ENCODE measurements at places on chromosomes 7 and 10.

DNA sequence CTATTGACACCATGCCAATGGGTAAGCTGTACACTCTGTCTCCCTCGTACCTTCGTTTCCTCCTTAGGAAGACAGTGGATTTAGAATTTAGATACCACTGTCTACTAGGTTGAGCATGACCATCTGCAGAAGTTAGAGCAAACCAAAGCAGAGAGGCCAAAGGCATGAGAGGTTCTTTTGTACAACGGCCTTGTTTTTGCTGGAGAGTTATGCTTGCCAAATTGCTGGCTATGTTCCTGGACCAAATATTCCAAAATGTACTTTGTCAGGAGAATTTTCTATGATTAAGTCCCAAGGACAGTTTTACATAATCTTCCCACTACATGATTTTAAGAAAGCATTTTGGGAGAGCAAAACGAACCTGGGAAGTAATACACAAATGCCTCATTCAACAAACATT, 47.9 kb upstream of the PLCE1 start:
- H3K27me3 ChIP-seq = no peaks in the 10 kb centered on the region
- no peaks in the 10 kb centered on the region for H3K36me3 ChIP-seq
- H3K4me3 ChIP-seq = no peak overlapping the region
- DNase-seq = no peak
- H3K27ac ChIP-seq = no peak overlapping the region

- H3K27ac ChIP-seq = no peak overlapping the region
- H3K27me3 ChIP-seq = no peaks in the 10 kb centered on the region
Measured at GRCh38 chr10:84511709-84512285, 183.4 kb downstream of the CCSER2 start.

DNA sequence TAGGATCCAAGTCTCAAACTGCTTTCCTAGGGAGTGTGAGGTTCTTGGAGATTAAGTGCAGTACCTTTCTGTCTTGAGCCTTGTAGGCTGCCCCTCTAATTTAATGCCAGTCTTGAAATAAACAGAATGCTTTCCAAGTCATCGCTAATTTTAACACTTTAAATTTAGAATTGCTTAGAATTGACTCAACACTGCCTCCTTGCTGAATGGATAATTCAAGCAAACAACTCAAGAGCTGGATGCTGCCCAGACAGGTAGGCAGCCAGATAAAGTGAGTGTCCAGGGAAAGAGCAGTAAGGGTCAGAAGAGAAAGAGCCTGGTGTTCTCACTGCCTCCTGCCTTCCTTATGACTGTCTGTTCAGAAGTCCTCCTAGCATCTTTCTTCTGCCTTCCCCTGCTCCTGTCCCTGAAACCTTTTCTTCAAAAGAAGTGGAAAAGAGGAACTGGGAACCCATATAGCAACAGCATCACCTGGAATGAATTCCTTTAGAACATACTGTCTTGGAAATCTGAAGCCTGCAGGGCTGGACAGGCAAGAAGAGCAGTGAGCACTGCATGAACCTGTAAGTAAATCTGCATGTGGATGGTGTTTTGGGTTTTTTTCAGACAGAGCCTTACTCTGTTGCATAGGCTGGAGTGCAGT, 3.1 kb upstream of the GOT1 start:
- no peaks in the 10 kb centered on the region for H3K27me3 ChIP-seq
- H3K4me3 ChIP-seq = no peak overlapping the region
- peak overlapping the region; percentile 8 for H3K27ac ChIP-seq
- H3K4me1 ChIP-seq = peaks cover 30% of the 10 kb centered on the region
- H3K36me3 ChIP-seq = peaks cover 5% of the 10 kb centered on the region

DNA sequence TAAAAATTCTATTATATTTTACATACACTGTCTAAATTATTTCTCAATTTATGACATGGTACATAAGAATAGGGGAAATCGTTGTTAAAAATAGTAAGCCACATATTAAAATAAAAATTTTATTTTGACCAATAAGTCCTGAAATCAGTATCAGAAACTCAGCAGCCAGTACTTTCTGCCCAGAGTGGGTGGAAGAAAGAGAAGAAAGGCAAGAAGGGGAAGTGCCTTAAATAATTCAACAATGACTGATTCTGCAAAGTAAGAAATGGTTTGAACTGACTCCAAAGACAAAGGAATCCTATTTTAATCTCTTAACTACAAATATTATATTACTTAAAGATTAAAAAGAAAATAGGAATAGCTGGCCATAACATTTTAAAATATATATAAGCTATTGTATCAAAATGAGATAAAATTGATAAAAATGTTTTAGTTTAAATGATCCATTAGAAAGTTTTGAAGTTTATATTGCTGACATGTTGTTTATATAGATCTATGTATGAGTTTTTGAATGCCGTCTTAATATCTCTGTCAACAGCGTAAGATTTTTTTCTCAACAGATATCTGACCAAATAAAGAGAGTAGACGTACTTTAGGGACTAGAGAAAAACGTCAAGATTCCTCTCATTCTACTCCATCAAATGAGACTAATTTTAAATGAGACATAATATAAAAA, 30.2 kb upstream of the NRCAM start:
- no peaks in the 10 kb centered on the region for H3K27me3 ChIP-seq
- no peak for DNase-seq
- H3K36me3 ChIP-seq = peaks cover 8% of the 10 kb centered on the region
- H3K4me1 ChIP-seq = no peaks in the 10 kb centered on the region
- H3K4me3 ChIP-seq = no peak overlapping the region

GRCh38 chr7:115059321-115059720, 137.4 kb downstream of the MDFIC start:
- H3K27me3 ChIP-seq = peaks cover 1% of the 10 kb centered on the region
- DNase-seq = no peak
- no peaks in the 10 kb centered on the region for H3K36me3 ChIP-seq
- peaks cover 2% of the 10 kb centered on the region for H3K4me1 ChIP-seq
- no peak overlapping the region for H3K27ac ChIP-seq
- no peak overlapping the region for H3K4me3 ChIP-seq

DNA sequence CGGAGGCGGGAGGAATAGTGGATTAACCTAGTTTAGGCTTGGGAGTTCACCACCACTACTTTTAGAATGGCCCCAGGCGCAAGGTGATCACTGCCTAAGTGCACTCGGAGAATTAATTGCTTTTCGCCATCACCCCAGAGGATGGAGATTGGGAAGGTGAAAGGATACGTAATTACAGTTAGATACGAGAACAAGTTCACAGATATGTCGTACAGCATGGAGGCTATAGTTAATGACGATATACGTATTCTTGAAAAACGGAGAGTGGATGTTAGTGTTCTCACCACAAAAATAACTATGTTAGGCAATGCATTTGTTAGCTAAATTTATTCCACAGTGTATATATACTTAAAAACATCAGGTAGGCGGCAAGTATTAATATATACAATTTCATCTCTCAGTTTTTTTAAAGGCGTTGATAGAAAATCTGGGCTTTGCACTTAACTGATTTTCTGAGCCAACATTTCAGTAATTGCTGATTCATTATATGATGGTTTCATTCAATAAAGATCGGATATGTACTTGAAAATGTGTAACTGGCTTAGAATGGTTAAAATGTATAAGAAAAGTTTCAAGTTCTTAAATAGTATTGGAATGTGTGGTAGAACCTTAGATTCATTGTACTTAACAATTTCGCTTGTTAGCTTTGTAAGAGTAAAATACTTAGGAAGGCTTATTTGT, 683 bp downstream of the CDC123 start:
- no peak for DNase-seq
- peaks cover 49% of the 10 kb centered on the region for H3K36me3 ChIP-seq
- H3K4me1 ChIP-seq = peaks cover 41% of the 10 kb centered on the region
- no peaks in the 10 kb centered on the region for H3K27me3 ChIP-seq
- H3K27ac ChIP-seq = peak overlapping the region; percentile 99
- peak overlapping the region; percentile 98 for H3K4me3 ChIP-seq

GRCh38 chr10:19946791-19947190, 130.6 kb downstream of the PLXDC2 start:
- no peak for DNase-seq
- H3K4me1 ChIP-seq = no peaks in the 10 kb centered on the region
- no peaks in the 10 kb centered on the region for H3K27me3 ChIP-seq
- H3K27ac ChIP-seq = no peak overlapping the region

DNA sequence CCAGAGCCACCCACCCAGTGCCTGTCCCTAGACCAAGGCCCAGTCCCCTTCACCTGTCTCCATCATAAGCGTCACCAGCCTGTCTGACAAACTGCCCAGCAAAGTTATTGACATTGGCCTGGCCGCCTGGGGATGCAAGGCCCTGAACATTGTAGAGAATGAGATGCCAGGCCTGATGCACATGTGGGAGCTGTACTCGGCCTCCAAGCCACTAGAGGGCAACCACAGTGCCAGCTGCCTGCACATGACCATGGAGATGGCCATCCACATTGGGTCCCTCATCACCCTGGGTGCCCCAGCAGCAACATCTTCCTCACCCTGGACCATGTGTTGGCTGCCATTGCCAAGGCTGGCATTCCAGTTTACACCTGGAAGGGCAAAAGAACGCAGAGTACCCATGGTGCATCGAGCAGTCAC, 63.7 kb upstream of the ANTXRL start:
- peaks cover 16% of the 10 kb centered on the region for H3K36me3 ChIP-seq
- H3K4me3 ChIP-seq = no peak overlapping the region
- no peak overlapping the region for H3K27ac ChIP-seq
- peaks cover 9% of the 10 kb centered on the region for H3K4me1 ChIP-seq

- no peaks in the 10 kb centered on the region for H3K36me3 ChIP-seq
- no peak overlapping the region for H3K4me3 ChIP-seq
- no peak overlapping the region for H3K27ac ChIP-seq
- DNase-seq = peak; percentile 58
Measured at GRCh38 chr7:33423646-33424020, 294.3 kb downstream of the BBS9 start.

DNA sequence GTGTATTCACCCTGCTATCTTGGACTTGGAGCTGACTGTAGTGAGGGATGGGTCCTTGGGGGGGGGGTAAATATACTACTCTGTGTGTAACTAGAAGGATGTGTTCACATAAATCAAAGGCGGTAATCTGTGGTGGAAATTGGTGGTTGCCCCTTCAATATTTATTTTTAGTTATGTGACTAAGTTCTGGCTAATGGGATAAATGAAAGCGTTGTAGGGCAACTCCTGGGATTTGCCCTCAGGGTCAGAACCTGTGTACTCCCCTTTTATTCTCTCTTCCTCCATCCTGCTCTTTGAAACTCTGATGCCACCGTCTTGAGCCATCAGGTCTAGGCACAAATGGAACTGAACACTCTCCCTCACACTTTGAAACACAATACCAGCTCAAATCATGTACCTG, 24.3 kb upstream of the ST7 start:
- no peak for DNase-seq
- H3K4me3 ChIP-seq = no peak overlapping the region
- H3K4me1 ChIP-seq = peaks cover 4% of the 10 kb centered on the region
- no peak overlapping the region for H3K27ac ChIP-seq
- no peaks in the 10 kb centered on the region for H3K36me3 ChIP-seq

GRCh38 chr7:85710960-85711359, 524.1 kb upstream of the SEMA3D start:
- no peak overlapping the region for H3K4me3 ChIP-seq
- H3K27ac ChIP-seq = no peak overlapping the region
- H3K4me1 ChIP-seq = no peaks in the 10 kb centered on the region
- H3K27me3 ChIP-seq = no peaks in the 10 kb centered on the region
- no peak for DNase-seq

- no peaks in the 10 kb centered on the region for H3K27me3 ChIP-seq
- no peaks in the 10 kb centered on the region for H3K36me3 ChIP-seq
- H3K4me1 ChIP-seq = no peaks in the 10 kb centered on the region
- H3K4me3 ChIP-seq = no peak overlapping the region
Measured at GRCh38 chr10:37865957-37866803, 8.8 kb upstream of the ZNF248 start.

DNA sequence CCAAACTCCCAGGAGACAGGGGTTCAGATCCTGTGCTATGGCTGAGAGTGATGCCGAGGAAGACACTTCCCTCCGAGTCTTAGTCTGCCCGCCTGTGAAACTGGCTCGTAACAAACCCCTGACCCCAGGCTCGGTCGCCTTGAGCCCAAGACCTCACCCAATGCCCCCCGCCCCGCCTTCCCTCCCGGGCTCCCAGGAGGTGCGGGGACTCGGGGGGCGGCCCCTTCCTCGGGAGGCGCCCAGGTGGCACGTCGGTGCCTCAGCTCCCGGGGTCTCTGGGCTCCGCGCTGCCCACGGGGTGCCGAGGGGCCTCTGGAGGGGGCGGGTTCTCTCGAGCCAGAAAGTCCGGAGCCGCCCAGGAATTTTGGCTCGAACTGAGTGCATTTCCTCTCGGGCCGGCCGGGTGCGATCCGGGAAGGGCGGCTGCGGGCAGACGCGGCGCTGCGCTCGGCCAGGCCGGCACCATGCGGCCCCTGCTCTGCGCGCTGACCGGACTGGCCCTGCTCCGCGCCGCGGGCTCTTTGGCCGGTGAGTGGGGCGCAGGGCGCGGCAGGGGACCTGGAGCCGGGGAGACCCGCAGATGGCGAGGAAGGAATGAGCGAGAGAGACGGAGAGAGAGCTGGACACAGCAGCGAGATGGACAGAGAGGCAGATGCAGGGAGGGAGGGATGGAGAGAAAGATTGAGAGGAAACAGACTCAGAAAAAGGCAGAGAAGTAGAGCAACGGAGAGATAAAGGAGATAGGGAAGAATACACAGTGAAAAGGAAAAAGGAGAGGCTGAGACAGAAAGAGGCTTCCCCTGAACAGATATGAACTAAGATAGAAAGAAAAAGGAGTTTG, at the start of gene PLAC9:
PLAC9 (plus strand) TSS at position 432 of the 841 bp plus-strand sequence; CDS start at position 465, 33 bp downstream.
- no peak within 1 kb of the TSS for H3K4me3 ChIP-seq
- peaks cover 3% of the 10 kb centered on the region for H3K4me1 ChIP-seq
- no peak for DNase-seq
- H3K27me3 ChIP-seq = peaks cover 35% of the 10 kb centered on the region
- no peaks in the 10 kb centered on the region for H3K36me3 ChIP-seq
- H3K27ac ChIP-seq = no peak within 1 kb of the TSS

- no peaks in the 10 kb centered on the region for H3K36me3 ChIP-seq
- H3K4me1 ChIP-seq = peaks cover 17% of the 10 kb centered on the region
- no peak for DNase-seq
- H3K27ac ChIP-seq = no peak overlapping the region
- no peak overlapping the region for H3K4me3 ChIP-seq
Measured at GRCh38 chr10:86538547-86538946, 17.0 kb upstream of the WAPL start.

- peak; percentile 80 for DNase-seq
- peaks cover 39% of the 10 kb centered on the region for H3K36me3 ChIP-seq
- H3K27ac ChIP-seq = peak overlapping the region; percentile 81
- no peaks in the 10 kb centered on the region for H3K27me3 ChIP-seq
- H3K4me1 ChIP-seq = peaks cover 65% of the 10 kb centered on the region
Measured at GRCh38 chr10:80530251-80530650, 7.5 kb upstream of the SH2D4B start.

- no peaks in the 10 kb centered on the region for H3K27me3 ChIP-seq
- H3K4me3 ChIP-seq = no peak overlapping the region
- DNase-seq = peak; percentile 63
- no peaks in the 10 kb centered on the region for H3K36me3 ChIP-seq
- H3K4me1 ChIP-seq = peaks cover 21% of the 10 kb centered on the region
- H3K27ac ChIP-seq = no peak overlapping the region
Measured at GRCh38 chr7:152076324-152076821, 50.9 kb downstream of the GALNT11 start.

GRCh38 chr10:54622017-54622416, 179.0 kb downstream of the PCDH15 start:
- DNase-seq = no peak
- no peaks in the 10 kb centered on the region for H3K4me1 ChIP-seq
- H3K4me3 ChIP-seq = no peak overlapping the region
- H3K27ac ChIP-seq = no peak overlapping the region
- H3K27me3 ChIP-seq = no peaks in the 10 kb centered on the region

All from activated CD4-positive, alpha-beta T cell treated with anti-CD3 and anti-CD28 coated beads, Interleukin-2, amount 10 ng/mL, durations not matched to agents 24 days and 14 days (primary cell).